ENCODE measurements at places on chromosomes 3 and 15.

DNA sequence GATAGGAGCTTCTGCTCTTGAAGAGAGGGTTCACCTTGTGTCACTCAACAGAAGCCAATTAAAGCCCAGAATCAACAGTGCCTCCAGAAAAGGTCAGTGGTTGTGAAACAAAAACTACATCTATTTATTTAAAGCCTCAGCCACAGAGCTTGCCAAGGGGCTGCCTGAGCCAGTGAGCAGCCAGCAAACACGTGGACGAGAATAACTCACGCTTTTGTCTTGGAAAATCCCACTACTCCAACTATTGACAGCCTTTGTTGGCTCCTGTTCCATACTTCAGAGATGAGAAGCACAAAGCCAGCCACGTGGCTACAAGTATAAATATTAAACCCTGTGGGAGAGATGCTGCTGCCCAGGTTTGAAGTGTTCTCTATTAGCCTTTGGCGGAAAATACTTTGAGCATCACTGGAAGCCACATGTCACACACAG, 10.3 kb downstream of the GPR156 start:
- DNase-seq: no peak

DNA sequence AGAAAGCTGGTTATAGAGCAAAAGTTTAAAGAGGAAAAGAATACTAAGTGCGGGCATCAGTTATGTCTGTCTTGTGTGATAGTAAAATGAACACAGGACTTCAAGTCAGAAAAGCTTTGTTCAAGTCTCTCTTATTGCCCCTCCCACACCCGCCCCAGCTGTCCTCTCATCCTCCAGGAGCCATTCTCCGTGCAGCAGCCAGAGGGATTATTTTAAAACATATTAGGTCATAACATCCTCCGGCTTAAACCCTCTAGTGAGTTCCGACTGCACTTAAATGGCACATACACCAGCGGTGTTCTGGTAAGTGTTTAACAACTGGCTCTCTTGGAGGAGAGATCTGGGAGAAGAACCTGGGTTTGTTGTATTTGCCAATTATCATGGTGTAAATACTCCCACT, 104.8 kb upstream of the TNFAIP8L3 start:
- no peak for DNase-seq

GRCh38 chr3:15633159-15633558, 31.6 kb downstream of the BTD start:
- DNase-seq: no peak

DNA sequence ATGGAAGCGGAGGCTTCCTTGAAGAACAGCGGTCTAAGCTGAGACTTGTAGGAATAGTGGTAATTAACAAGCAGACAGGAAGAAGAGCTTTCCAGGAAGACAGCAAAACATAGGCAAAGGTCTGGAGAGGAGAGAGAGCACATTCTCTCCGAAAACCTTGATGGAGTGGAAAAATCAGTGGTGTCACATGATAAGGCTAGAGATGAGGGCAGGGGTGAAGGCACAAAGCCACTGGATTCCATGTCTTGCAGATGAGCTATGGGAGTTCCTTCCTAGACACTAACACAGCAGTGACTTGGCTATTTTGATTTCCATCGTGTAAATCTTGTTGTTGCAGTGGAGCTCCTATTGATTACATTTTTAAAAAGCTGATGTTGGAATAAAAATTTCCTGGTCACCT, 132.0 kb downstream of the MCTP2 start:
- DNase-seq: no peak

GRCh38 chr15:53837263-53837662, 77.8 kb upstream of the WDR72 start:
- no peak for DNase-seq

DNA sequence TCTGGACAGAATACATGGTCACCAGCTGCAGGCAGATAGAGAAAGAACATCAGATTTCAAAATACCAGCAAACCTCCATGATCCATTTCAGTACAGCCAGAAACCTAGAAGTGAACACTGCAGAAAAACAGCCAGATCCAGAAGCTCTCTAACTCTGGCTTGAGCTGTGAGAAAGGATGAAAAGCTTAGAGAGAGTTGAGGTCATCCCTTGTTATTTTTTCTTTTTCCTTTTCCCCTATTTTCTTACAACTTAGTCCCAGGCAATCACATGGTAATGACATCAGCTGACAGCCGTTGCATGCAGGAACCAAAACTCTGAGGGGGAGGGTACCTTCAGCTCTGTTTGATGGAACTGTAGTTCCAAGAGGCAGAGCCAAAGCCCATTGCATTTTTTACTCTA, 113.2 kb downstream of the TCF12 start:
- peak; percentile 44 for DNase-seq

GRCh38 chr3:184874709-184875644, 63.0 kb downstream of the VPS8 start:
- no peak for DNase-seq

- no peak for DNase-seq
These were observed 654 bp downstream of the SUSD5 start for GRCh38 chr3:33217866-33218445.

GRCh38 chr3:138908846-138909245, 38.1 kb downstream of the FOXL2 start:
- DNase-seq: no peak

DNA sequence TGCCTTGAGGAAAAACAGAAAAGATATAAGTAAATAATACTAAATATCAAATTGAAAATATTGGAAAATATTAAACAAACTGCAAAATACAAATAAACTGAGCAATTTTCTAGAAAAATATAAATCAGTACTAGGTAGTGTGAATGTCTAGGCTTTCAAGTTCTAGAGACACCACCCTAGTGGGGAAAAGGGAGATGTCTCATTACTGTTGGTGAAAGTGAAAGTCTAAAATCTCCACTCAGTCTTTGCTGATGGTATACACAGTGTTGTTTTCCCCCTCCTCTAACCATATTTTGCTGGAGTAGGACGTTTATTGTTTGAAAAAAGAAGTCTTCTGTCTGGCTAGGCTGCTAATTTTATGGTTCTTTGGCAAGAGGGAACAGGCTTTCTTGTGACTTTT, 1368.9 kb downstream of the OTOL1 start:
- DNase-seq: no peak

GRCh38 chr3:34837848-34838741, 801.2 kb upstream of the ARPP21 start:
- DNase-seq: no peak

DNA sequence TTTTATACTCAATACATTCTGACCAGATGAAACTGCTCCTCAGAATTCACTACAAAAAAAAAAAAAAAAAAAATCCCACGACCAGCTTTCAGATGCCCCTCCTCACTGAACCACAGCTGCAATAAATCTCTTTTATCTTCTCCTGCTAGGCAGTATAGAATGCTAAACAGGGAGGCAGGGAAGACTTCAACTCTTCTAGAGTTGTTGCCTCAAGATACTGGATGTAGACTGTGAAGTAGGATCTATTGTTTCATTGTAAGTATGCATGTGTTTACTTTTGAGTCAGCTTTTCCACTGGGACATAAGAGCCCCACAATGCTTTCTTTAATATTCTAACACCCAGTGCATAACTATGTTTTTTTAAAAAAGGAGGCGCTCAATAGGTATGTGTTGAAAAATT, 401.4 kb downstream of the TBL1XR1 start:
- DNase-seq: no peak

DNA sequence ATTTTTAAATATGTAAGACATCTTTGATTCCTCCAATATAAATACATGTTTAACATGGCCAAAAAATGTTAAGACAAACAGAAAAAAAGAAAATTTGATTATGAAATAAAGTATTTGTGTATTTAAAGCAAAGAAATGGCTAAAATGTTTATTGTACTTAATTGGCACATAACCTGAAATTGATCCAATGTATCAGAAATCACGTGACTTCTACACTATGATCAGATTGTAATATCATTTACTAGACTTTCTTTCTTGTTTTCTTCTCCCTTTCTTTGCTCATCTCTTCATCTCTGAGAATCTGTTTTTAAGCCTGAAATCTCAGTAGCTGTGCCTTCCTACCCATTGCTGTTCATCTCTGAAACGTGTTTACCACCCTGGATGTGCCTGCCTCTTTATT, 420.3 kb downstream of the RSL24D1 start:
- DNase-seq: no peak

DNA sequence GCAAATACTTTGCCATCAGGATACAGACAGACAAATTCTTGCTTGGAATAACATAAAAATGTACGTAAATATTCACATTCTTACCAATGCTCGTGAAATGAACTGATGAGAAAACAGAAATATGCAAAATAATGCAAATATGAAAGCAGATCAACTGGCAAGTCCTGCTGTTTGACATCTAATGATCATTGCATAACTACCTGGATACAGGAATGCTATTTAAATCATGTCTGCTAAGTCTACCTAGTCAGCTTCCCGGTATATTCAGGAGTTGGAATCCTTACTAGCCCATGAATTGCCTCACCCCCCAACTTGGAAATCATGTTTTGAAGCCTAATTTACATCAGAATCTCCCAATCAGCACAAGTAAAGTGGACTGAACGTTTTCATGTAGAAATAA, 230.6 kb downstream of the CHL1 start:
- no peak for DNase-seq

DNA sequence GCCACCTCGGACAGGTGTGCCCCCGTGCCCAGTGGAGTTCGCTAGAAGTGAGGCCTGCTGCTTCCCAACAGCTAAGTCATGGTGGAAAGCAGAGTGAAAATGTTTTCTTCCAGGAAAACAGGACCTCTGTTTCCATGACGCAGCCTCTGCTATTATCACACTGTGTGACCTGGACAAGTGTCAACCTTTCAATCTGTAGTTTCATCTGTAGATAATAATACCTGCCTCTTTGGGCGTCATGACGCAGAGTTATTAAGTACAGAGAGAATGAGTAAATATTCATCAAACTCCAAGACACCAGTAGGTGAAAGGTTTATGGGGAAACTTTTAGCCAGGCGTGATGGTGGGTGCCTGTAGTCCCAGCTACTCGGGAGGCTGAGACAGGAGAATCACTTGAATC, 62.3 kb downstream of the TMEM44 start:
- DNase-seq: no peak

GRCh38 chr3:62718515-62719320, 156.5 kb downstream of the CADPS start:
- no peak for DNase-seq

GRCh38 chr15:55703873-55704301, 39.1 kb downstream of the PRTG start:
- no peak for DNase-seq

DNA sequence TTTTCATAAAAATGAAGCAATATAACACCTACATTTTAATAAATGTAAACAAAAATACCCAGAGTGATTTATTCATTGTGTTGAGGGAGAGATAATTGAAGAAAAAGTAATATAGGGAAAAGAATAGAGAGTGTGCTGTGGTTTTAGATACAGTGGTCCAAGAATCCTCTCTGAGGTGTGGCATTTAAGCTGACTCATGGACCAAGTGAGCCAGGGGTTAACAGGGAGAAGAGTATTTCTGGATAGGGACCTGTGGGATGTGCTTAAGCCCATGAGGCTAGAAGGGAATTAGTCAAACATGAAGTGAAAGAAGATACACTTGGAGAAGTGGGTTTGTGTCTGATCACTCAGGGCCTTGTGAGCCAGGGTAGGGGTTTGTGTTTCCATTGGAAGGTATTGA, 680.7 kb upstream of the GRM7 start:
- DNase-seq: no peak

DNA sequence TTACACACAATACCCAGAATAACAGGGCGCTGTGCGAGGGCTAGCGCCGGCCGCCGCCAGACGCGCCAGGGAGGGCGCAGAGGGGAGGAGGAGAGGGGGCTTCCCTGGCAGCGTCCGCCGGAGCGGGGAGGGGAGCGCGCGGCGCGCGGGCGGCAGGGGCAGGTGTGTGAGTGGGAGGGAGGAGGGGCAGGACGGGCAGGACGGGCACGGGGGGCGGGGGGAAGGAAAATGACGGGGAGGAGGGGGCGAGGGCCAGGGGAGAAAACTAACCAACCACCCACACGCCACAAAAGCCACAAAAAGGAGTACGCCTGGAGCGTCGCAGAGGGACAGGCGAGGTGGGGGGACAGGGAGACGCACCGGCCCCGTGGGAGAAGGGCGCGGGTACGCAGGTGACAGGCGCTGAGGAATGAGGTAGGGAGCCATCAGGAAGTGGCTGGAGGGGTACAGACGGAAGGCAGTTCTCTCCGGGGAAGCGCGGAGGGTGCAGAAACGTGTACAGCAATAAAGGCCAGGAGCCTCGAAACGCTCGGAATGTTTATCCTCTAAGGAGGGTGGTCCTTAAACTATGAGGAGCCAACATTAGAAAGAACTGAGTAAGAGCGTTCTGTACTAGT, 610 bp upstream of the SATB1 start:
- no peak for DNase-seq

- no peak for DNase-seq
These were observed 84.1 kb downstream of the GLDN start for GRCh38 chr15:51425517-51426040.

- no peak for DNase-seq
These were observed 199.6 kb downstream of the FMN1 start for GRCh38 chr15:32994810-32995424.

- no peak for DNase-seq
These were observed 15.4 kb downstream of the TGM5 start for GRCh38 chr15:43251185-43251870.

DNA sequence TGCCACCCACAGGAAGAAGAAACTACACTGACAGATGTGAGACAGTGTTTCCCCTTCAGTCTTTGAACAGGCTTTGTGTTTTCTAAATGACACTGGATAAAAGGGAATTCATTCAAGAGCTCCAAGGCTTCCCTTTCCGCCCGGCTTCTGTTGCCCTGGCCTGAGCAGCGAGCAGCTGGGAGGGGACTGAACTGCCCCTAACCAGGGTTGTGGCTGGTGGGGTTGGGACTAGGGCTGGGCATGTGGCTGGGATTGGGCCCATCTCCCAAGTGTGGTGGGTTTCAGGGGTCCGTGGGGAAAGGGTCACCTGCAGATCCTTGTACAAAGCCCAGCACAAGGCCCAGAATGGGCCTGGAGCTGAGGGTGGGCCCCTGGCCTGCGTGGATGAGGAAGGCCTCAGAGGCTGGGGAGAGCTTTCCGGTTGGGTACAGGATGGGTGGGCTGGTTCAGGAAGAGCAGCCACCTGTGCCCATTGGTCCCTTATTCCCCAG, 10.4 kb downstream of the VILL start:
- DNase-seq: no peak

DNA sequence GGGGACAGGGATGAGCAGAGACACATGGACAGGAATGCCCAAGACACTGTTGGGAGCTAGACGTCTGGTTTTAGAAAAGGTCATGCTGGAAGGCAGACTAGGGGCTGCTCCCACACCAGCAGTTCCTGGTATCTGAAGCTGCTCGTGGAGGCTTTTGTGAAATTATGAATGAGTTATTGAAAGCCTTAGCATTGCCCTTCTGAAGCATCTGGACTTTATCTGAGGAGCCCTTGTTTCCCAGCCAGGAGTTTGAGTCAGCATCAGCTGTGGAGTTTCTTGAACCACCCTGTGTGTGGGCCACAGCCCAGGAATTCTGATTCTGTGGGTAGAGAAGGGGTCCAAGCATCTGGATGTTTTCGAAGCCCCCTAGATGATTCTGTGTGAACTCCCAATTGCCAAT, 258.7 kb downstream of the SLCO3A1 start:
- peak; percentile 11 for DNase-seq
